GDM1 (cell line): ENCODE measurements at places on chromosomes 13 and 19.
A peak's percentile ranks its signal among the peaks of the same experiment; 100 is the strongest.

- peak; percentile 18 for DNase-seq
These were observed 61.8 kb downstream of the AKAP11 start for GRCh38 chr13:42333613-42334328.

GRCh38 chr19:42634409-42635232 lies 39.9 kb upstream of the CEACAM8 start:
- peak; percentile 24 for DNase-seq

GRCh38 chr19:40640744-40641143 lies 39.6 kb downstream of the LTBP4 start:
- no peak for DNase-seq

- no peak for DNase-seq
These were observed 36.4 kb downstream of the PSG11 start for GRCh38 chr19:42989851-42990250.

- DNase-seq: no peak
These were observed 53.8 kb downstream of the ZDHHC20 start for GRCh38 chr13:21405309-21405708.

GRCh38 chr19:48332662-48333466 lies 7.5 kb downstream of the EMP3 start:
- peak; percentile 95 for DNase-seq

- DNase-seq: no peak
These were observed 386 bp downstream of the RRAS start for GRCh38 chr19:49639401-49640112.

DNA sequence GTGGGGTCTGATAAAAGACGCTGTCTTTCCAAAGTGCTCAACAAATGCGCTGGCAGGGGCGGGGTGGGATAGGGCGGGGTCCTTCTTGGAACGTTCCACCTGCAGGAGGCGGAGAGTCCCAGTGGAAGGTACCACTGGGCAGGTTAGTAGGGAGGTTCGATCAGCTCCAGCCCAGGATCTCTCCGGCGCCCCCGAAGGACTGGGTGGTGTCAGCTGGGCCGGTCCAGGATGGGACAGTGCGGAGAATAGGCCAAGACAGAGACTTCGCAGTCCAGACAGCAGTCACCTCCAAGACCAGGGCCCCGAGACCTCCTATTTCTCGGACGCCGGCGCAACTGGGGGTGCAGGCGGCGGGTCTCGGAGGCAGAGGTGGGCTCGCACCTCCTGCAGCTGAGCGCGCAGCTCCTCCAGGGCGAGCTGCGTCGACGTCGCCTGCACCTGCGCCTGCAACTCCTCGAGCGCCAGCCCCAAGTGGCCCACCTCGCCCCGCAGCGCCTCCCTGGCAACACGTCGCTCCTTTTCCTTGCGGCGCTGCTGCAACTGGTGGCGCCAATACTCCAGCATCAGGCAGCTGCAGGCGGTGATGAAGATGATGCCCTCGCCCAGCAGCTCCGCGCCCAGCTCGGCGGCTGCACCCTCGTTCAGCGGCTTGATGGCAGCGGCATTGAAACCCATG lies 21.6 kb downstream of the VASP start:
- DNase-seq: no peak

DNA sequence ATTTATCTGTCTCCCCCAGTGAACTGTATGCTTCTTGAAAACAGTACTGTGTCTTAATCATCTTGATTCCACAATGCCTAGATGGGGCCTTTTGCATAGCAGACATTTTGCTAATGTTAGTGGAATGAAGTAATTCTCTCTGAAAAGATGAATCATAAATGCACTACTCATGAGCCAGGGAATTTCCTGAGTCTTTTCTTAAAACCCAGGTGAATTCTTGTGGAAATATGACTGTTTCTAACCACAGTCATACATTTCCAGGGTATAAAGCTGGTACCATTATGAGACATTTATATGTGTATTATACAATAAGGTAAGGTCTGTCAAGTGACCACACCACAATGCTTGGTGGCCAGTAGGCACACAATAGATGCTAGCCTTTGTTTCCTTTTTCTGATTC lies 5.5 kb upstream of the KCTD4 start:
- DNase-seq: no peak

GRCh38 chr19:42114412-42114811 lies 17.8 kb downstream of the POU2F2 start:
- DNase-seq: no peak

DNA sequence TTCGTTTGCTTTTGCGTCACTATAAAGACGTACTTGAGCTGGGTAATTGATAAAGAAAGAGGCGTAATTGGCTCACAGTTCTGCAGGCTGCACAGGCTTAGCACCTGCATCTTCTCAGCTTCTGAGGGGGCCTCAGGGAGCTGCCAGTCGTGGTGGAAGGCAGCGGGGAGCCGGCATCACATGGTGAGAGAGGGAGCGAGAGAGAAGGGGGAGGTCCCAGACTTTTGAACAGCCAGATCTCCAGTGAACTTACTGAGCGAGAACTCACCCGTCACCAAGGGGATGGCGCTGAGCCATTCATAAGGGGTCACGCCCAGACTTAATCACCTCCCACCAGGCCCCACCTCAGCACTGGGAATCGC lies 58.7 kb upstream of the F7 start:
- DNase-seq: no peak

- DNase-seq: no peak
These were observed 13.6 kb downstream of the MEIOSIN start for GRCh38 chr19:45746866-45747265.

- no peak for DNase-seq
These were observed 20.0 kb downstream of the SIN3B start for GRCh38 chr19:16849168-16849567.

DNA sequence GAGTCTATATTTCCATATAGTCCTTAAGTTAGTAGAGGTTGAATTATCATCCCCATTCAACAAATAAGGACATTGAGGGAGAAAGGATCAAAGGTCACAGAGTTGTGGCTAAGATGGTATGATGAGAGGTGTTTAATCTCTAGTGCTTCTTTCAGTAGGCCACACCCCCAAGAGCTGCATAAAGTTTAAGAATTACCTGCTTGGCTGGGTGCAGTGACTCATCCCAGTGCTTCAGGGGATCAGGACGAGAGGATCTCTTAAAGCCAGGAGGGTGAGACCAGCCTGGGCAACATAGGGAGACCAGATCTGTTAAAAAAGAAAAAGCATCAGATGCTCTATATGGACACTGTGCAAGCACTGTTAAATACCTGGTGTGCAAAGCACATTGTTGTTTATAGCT lies 560.0 kb upstream of the KLHL1 start:
- no peak for DNase-seq

GRCh38 chr13:46606970-46607369 lies 54.0 kb downstream of the LRCH1 start:
- DNase-seq: peak; percentile 59

DNA sequence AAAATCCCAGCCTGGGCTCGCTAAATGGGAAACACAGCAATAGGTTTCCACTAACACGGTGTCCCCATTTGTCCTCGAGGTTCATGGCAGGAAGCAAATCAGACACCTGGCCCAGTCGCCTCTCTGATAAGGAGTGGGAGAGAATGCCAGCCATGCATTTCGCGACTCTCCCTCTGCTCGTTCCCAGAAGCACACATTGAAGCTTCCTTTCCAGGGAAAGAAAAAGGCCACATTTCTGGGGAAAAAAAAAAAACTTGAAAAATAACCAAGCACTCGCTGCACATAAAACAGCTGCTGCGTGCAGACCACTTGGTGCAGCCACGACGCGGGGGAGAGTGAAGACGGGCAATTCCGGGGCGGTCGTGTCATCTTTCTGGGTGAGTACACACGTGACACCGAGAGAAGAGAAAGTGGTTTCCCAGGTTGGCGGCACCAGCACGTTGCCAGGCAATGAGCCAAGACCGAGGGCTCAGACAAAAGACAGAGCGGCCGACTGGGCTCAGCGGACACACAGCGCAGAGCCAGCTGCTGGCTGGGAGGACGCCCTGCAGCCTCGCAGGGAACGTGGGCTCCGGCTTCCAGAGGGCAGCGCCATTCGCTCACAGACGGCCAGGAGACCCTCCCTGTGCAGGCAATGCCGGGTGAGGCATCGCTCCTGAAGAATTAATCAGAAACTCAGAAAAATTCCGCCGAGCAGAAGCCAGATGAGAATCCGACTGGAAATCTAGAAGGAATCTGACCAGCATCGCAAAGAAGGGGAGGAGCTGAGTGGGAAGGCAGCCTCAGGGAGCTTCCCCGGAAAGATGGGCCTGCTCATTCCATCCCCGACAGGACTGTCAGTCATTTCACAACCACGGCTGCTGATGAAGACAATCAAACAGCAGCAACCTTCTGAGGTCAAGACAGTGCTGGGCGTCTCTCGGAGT lies 83.2 kb upstream of the IRS2 start:
- no peak for DNase-seq

DNA sequence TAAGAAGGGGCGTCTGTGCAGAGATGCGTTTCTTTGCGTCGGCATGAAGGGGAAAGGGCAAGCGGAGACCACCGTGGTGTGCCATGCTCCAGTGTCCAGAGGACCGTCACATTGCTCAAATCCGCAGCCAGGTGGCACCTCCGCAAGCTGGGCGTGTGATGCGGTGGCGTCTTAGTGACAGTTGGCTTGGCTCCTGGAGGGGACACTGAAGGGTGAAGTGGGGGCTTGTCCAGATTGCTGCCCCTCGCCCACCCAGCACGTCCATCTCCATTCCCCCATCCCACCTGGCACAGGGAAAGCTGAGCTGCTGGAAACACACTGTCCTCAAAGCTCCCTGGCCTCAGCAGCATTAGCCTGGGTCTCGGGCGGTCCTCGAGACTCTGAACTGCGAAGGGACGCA lies 135.3 kb downstream of the SOX1 start:
- DNase-seq: no peak

DNA sequence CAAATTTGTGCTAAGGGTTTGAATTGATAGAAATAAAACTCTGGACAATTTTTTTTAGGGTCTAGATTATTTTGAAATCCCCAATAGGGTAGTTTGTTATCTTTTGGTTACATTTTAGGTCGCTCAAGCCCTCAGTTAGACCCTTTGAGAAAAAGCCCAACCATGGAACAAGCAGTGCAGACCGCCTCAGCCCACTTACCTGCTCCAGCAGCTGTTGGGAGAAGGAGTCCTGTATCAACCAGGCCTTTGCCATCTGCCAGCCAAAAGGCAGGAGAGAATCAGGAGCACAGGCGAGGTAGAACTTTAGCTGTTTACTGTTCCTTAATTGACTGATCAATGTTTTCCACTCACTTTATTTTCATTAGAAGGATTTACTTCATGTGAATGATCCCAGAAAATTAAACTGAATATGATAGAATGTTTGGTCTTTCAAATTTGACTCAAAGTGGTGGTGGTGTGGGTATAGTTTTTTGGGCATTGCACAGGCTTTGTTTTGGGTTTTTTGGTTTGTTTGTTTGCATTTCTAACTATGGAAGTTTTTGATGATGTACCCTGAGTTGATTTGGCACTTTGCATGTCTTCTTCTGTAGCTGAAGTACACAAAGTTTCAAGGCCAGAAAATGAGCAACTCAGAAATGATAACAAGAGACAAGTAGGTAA lies 39.2 kb upstream of the GARRE1 start:
- no peak for DNase-seq

DNA sequence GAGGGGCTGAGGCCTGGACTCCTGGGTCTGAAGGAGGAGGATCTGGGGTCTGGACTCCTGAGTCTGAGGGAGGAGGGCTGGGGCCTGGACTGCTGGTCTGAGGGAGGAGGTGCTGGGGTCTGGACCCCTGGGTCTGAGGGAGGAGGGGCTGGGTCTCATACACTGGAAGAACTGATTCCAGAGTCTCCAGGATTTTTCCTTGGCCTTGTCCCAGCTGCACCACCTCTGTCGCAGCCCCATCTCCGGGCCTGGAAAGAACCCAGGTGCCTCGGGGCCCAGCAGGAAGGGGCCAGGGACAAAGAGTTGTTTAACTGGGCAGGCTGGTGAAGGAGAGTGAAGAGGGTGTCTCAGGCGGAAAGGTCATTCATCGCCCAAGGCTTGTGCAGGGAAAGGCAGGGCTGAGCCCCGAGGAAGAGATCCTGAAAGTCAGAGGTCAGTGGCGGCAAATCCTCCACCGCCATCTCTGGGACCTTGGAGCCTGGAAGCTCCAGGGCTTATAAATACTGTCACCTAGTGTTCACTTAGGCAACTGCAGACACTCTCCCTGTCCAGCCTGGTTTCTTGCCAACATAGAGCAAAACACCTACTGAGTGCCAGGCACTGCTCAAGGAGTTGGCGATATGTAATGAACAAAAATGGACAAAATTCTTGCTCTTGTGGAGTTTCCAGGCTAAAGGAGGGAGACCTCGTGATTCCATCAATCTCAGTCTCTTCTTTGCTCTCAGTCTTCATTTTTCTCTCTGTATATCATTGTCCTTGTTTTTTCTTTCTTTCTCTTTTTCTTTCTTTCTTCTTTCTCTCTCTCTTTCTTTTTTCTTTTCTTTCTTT lies 4.4 kb upstream of the KCNN4 start:
- peak; percentile 39 for DNase-seq

DNA sequence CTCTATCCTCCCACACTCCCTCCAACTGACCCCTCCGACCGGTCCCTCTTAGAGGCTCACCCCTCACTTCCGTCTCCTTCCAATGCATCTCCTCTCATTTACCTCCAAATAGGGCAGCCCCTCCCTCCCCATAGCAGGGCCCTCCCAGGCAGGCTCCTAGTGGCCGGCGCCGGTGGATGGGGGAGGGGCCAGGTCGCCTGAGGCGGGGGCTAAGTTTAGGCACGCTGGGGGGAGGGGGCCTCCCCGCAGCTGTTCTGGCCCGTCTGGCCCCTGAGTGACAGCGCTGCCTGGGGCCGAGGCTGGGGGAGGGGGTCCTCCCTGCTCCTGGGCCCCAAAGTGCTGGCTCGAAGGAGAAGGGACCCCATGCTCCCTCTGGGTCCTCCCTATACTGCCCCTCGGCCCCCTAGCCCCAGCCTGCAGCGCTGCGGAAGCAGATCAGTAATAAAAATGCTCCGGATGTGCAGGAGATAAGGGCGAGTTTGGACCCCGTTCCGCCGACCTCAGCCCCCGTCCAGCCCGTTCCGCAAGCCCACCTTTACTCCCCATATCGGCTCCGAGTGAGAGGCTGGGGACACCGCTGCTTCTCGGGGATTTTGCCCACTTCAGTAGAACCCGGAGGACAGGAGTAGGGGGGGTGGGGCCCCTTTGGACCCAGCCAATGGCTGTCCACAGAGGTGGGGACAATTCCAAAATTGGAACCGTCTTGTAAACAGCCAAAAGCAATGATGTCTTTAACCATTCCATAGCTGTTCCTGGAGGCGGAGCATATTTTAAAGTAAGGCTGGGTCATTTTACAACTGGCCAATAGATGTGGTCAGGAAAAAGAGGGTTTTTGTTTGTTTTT lies 4.0 kb downstream of the RTN2 start:
- DNase-seq: peak; percentile 72

DNA sequence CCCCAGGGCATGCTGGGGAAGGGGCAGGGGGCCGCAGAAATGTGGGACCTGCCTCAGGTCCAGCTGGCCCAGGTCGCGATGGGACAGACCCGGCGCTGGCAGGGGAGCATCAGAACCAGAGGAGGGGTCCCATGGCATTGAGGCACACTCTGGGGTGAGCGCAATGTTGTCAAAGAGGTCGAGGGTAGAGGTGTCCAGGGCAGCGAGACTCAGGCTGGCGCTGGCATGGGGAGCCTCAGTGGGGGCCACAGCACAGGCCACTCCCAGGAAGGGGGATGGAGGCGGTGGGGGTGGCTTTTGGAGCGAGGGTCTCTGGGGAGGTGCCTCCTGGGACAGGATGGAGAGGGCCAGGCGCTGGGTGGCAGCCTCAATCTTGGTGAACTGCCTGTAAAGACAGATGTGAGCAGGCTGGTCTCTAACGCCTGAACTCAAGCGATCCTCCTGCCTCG lies 944 bp downstream of the C19orf85 start:
- DNase-seq: no peak
